ENCODE measurements at places on chromosomes 12 and 14.

DNA sequence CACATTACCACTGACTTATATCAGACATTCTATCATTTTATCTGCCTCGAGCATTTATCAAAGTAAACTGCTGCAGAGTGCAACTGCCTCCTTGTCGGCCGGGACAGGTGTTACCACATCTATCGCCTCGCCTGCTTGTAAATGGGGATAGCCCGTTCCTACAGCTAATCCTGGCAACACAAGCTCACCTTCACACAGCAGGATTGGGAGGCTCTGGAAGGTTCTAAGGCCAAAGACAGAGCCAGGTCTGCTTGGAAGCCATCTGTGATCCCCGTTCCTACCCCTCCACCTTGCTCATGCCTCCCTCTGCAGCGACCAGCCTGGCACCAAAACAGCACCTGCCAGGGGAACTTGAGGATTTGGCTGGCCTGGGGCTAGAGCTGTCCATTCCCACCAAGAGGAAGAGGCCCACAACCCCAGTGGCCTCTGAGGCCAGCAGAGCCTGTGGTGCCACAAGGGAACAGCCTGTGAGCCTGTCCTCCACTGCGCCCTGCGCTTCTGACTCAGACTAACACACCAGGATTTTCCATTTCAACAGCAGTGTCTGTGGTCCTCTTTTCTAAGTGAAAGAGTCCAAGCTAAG, 114.8 kb upstream of the DIO3 start:
- DNase-seq, result no peak

DNA sequence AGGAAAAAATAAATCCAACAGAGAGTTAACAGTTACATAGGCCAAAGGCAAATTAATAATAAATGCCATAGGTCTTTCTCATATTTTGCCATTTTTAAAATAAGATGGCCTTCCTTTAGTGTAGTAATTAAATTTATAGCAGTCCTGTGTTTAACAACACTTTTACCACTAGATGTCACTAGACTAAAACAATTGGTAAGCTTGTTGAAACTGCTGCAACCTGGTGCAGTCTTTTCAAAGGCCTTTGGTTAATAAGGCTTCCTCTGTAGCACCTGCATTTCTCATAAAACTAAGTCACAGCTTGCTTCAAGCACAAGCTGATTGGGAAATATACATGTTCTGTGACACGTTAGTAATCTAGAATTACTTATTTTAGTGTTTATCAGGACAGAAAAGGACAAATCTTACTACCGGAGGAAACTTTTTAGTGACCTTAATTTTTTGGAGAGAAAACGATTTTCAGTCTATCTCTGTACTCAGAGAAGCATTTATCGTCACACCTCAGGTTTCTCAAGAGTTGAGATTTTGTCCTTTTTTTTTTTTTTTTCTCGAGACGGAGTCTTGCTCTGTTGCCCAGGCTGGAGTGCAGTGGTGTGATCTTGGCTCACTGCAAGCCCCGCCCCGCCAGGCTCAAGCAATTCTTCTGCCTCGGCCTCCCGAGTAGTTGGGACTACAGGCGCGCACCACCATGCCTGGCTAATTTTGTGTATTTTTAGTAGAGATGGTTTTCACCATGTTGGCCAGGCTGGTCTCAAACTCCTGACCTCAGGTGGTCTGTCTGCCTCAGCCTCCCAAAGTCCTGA, 20.0 kb downstream of the BORCS5 start:
- peak; percentile 86 for DNase-seq

- no peak for DNase-seq
These were observed 816 bp upstream of the SLC8A3 start for GRCh38 chr14:70189456-70190077.

- no peak for DNase-seq
These were observed 40.8 kb downstream of the RPS6KA5 start for GRCh38 chr14:91019673-91020072.

DNA sequence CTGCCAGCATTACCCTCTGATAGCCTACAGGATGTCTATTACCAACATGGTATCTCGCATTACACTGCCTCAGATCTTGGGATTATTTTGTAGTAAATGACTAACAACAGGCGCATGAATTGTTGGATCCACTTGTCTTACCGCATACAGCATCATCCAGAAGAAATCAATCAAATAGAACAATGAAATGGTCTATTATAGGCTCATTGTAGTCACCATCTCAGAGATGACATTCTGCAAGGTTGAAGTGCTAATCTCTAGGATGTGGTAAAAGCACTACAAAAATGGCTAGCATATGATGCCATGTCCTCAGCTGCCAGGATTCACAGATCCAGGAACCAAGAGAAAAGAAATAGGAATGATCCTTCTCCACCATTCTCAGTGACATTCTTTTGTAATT, 52.0 kb downstream of the WASHC3 start:
- DNase-seq, result no peak

Data from DMS153 (cell line).